ENCODE measurements at places on chromosomes 1 and 21. TPM values are rescaled to one million over a fixed set of nuclear protein-coding genes. Genes with fewer than 3 reads are reported as not detected.
A peak's percentile ranks its signal among the peaks of the same experiment; 100 is the strongest.

Gene MAB21L3
- not detected for total RNA-seq

- H3K36me3 ChIP-seq = no peaks in the 10 kb centered on the region
- H3K4me1 ChIP-seq = no peaks in the 10 kb centered on the region
- DNase-seq = no peak
- H3K27ac ChIP-seq = no peak overlapping the region
- H3K27me3 ChIP-seq = no peaks in the 10 kb centered on the region
Observed at GRCh38 chr1:57296726-57297250, 127.1 kb downstream of the DAB1 start.

DNA sequence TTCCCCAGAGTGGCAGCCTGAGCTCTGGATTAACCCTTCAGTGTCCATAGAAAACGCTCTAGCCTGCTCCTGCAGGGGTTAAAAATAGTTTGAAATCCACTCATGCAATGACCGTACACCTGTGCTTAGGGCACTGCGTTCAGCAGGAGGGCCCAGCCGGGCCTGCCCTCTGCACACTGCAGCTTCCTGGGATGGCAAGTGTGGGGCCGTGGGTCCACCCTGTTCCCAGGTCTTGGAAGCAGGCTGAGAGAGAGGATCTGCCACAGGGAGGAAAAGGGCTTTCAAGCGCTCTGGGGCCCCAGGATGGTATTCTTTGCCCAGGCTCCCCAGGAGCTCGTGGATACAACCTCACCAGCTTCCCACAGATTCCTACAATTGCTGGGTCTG is 1.5 kb upstream of the S100B start:
- H3K27ac ChIP-seq = peak overlapping the region; percentile 1
- peaks cover 24% of the 10 kb centered on the region for H3K4me1 ChIP-seq
- no peaks in the 10 kb centered on the region for H3K36me3 ChIP-seq
- H3K4me3 ChIP-seq = no peak overlapping the region

DNA sequence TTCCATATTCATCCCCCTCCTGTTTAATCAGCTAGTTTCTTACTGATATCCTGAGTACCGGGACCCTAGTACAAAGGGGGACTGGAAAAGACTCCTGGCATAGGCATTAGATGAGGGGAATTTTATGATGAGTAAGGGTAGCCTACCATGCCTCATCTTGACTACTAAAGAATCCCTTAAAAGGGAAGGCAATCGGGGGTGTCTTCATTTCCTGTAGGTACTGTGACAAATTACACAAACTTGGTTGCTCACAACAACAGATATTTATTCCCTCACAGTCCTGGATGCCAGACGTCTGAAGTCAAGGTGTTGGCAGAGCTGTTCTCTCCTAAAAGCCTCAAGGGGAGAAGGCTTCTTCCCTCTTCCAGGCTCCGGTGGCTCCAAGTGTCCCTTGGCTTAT is 28.9 kb upstream of the RUNX1 start:
- DNase-seq = no peak
- H3K4me1 ChIP-seq = no peaks in the 10 kb centered on the region
- no peaks in the 10 kb centered on the region for H3K36me3 ChIP-seq
- H3K27ac ChIP-seq = no peak overlapping the region
- H3K27me3 ChIP-seq = no peaks in the 10 kb centered on the region

- no peak overlapping the region for H3K4me3 ChIP-seq
- no peaks in the 10 kb centered on the region for H3K4me1 ChIP-seq
- H3K27ac ChIP-seq = no peak overlapping the region
- no peak for DNase-seq
- no peaks in the 10 kb centered on the region for H3K36me3 ChIP-seq
- H3K27me3 ChIP-seq = no peaks in the 10 kb centered on the region
Observed at GRCh38 chr21:14243874-14244273, 27.9 kb downstream of the RBM11 start.

DNA sequence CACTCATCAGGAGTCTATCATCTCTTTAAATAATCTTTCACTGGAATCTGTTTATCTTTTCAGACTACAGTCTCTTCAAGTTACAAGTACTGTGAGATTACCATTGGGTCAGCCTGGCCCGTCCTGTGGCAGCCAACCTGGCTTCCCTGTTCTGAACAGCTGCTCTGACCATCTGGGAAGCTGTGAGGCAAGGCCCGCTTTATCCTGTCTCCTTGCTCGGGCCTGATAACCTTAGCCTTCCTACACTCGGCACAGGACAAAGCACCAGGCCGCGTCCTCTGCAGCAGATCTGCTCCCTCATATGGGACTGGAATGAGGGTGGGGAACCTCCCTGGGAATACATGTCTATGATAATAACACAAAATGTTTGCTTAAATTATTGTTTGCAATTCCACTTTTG is 113.3 kb downstream of the PTPN14 start:
- no peaks in the 10 kb centered on the region for H3K27me3 ChIP-seq
- H3K4me1 ChIP-seq = peaks cover 24% of the 10 kb centered on the region
- no peak overlapping the region for H3K4me3 ChIP-seq
- H3K36me3 ChIP-seq = no peaks in the 10 kb centered on the region
- no peak overlapping the region for H3K27ac ChIP-seq
- DNase-seq = no peak
